Effector CD4-positive, alpha-beta T cell (primary cell): ENCODE measurements at places on chromosomes 4 and X.

DNA sequence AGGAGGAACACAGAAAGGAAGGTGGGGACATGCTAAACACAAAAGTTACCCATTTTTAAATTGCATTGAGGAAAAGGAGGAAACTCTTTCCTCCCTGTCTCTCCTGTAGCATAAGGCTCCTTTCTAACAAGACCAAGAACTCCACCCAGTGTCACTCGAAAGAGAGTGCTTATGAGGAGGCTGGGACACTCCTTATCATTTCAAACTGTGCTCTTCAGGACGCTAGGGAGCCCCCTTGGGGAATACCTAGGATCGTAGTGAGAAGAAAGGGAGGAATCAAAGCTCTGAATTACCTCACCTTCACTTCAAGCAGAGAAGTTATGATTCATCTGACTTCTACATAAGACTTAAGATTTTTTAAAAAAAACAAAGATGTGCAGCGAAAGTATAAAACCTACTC is 65.5 kb downstream of the F9 start:
- DNase-seq = no peak

DNA sequence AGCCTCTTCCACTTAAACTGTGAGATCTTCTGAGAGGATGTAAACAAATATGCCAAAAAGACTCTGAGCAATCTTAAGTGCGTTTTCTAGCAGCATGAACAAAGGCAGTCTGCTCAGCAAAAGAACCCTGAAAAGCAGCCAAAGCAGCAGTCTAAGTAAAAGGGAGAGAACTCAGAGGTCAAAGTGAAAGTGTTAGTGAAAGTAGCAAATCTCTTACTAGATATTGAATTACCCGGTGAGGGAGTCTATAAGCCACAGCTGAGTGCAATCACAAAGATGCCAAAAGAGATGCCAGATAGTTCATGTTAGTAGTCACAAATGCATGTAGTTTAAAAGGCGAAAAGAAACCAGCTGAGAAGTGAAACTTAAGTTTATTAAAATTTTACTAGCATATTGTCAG is 7.9 kb upstream of the GNRHR start:
- no peak for DNase-seq

GRCh38 chrX:135295238-135295943 is 13.9 kb upstream of the ETDC start:
- DNase-seq = peak; percentile 43

- no peak for DNase-seq
Observed at GRCh38 chr4:109205186-109205585, 97.3 kb downstream of the COL25A1 start.

GRCh38 chrX:113651306-113651705 is 810.7 kb upstream of the AMOT start:
- no peak for DNase-seq

DNA sequence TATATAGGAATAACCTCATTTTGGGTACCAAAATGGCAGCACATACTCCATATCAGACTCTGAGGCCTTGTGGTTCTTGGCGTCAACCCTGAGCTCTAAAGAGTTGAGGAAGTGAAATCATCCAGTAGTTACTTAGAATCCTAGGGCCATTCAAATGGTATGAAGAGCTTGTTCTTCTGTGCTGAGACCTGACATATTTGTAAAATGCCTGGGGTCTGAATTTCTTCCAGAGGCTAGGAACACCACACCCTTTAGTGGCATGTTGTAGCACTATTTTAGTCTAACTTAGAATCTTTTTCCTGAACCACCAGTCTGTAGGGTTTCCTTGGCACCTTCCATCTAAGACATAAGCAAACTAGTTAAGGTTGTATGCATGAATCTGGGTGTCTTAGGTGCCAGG is 18.1 kb upstream of the GDPD2 start:
- no peak for DNase-seq

- DNase-seq = no peak
Observed at GRCh38 chr4:54155936-54156335, 56.0 kb downstream of the GSX2 start.

DNA sequence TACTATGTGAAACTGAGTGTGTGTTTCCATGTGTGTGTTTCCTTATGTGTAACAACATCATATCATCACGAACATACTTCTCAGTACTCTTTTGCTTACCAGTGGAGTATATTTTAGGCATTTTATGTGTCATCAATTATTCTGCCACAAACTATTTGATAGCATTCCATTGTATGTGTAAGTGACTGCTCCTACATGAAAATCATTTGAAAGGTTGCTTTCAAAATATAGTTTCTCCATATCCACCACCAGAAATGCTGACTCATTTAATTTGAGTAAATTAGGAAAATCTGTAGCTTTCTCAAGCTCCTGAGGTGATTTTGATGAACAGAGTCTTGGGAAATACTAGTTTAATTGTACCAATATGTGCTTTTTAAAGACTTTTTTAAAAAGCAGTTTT is 376.2 kb downstream of the PCDH18 start:
- DNase-seq = no peak
